H1 (cell line): ENCODE measurements at places on chromosomes 7 and 10.
A peak's percentile ranks its signal among the peaks of the same experiment; 100 is the strongest.

DNA sequence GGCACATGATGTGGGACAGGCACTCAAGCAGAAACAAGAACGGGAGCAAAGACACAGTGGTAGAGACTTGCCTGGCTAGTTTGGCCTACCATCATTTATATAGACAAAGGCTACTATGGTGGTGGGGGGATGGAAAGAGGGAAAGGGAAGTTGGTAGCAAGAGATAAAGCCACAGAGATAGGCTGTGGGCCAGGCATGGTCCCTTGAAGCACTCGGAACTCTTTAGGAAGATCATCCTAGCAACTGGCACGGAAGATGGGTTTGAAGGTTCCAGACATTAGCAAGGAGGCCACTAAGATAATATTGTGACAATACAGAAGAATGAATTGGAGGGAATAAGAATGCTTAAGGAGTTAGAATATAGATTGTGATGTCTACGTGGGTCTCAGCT is 319.6 kb downstream of the ELMO1 start:
- DNase-seq = no peak

DNA sequence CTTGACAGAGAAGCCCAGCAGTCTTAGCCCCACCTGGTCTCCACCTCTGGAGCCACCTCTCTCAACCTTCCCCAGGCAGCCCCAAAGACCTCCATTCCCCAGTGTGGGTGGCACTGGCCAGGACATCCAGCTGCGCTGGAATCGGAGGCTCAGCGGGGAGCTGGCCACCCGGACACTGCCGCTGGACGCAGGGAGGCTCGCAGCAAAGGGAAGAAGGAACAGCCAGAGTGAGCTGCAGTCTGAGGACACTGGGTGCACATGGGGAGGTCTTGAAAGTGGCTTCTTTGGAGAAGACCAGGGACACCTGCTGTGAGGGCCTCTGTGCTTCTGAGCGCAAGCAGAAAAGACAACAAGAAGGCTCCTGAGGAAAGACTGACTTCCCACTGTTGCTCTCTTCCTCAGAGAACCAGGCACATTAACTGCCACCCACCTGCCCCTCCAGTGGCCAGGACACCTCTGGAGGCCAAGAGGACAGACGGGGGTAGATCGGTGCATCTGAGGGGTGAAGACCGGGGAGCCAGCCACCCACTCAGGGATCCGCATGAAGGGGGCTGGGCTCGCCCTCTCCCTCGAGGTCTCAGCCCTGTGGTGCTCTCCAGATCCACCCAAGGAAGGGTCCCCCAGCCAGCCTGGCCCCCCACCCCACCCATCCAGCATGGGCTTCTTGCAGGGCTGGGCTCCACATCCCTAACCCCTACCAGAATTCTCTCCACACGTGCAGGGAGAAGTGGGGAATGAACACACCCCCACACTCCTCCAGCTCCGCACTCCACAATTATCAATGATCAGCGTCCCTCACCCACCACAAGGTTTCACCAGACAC is 1.8 kb downstream of the CAMK2B start:
- DNase-seq = peak; percentile 45

DNA sequence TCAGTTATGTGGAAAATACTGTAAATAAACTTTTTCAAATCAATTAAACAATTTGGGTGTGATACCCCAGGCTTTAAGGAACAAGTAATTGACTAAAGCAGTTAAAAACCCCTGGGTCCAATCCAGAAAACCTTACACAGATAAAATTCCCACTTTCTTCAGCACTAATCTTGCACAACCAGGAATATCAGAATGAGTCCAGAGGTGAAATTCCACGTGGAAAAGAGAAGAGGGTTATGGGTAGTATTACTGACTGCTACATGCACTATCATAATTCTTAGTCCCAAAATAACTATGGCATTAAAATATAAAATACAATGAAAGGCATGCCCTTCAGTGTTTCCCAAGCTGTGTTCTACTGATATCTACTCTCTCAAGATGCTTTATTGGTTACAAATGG is 135.7 kb upstream of the STEAP4 start:
- DNase-seq = no peak

GRCh38 chr7:151426904-151427704 is 12.8 kb downstream of the CRYGN start:
- peak; percentile 43 for DNase-seq

DNA sequence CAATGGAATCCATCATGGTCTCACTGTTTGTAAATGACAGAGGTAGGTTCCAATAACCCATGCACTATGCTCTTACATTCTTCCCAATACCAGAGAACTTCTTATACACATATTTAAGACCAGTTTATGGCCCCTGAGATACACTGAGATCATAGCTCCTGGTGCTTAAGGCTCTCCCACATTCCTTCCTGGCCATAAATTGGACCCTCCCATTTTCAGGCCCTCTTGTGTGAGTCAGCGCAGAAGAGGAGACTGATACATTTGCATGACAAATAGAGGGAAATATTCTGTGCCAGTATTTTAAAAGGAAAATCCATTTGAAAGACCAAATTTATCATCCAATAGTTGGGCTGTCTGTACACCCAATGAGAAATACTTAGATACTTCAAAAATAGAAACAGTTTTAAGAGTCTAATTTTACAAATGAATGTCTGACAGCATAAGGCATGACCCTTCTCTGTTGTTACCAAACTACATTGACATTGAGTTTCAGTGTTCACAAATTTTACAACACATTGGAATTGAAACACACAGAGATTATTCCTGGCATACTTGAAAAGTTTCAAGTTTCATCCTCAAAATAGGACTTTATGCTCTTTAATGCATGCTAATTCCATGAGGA is 35.3 kb downstream of the SLC16A9 start:
- DNase-seq = no peak

DNA sequence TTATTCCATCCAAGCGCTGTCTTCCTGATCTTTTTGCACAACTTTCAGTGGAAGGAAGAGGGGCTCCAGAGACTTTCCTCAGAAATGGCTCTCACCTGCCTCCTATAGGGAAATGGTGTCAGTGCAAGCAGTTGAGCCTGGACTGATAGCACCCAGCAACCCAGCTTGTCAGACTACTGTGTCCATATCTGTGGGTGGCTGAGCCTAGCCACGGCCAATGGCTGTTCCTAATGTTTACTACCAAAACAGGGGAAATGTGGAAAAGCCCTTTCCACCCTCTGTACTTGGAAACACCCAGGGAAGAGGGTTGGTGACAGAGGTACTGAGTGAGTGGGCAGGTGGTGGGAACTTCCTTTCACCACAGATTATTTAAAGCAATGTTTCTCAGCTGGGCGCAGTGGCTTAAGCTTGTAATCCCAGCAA is 4.3 kb upstream of the YKT6 start:
- DNase-seq = peak; percentile 68
